ENCODE measurements at places on chromosomes 5 and 9.

DNA sequence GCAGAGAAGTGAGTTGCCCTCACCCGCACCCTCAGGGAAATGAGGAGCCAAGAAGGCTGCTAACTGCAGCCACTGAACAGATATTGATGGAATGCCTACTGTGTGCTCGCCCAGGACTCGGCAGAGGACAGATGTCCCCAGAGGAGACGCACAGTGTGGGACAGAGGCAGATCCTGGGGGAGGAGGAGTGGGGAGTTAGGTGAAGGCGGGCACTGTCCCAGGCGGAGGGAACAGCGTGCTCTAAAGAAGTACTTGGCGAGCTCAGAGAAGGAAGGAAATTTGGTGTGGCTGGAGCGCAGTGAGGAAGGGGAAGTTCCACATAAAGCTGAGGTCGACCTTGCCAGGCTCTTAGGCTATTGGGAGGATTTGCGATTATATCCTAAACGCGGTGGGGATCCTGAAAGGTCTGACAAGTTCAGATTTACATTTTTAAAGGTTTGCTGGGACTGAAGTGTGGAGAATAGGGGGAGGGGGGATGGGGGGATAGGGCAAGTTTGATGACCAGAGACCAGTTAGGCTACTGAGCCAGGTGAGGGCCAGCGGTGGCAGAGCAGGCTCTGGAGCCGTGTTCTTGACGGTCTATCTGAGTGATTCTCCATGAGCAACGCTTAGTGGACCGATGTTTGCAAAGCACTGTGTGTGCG is 23.6 kb upstream of the CERCAM start:
- DNase-seq, result no peak

DNA sequence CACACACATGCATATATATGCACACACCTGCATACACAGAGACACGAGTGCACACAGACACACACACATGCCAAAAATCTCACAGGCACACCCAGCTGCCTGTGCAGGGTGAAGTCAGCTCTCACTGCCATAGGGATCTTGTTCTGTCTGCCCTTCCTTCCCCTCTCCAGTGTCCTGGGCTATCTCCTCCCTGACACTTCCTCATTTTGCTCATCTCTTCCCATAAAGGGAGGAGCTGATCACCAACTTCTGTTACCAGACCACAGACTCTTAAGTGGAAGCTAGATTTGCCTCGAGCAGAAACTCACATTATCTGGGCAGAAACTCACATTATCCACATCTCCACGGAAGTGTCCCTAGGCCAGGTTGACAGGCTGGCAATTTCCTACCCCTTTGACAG is 28.7 kb downstream of the LCP2 start:
- no peak for DNase-seq

GRCh38 chr5:172453986-172454357 is 353 bp downstream of the SH3PXD2B start:
- DNase-seq, result no peak

DNA sequence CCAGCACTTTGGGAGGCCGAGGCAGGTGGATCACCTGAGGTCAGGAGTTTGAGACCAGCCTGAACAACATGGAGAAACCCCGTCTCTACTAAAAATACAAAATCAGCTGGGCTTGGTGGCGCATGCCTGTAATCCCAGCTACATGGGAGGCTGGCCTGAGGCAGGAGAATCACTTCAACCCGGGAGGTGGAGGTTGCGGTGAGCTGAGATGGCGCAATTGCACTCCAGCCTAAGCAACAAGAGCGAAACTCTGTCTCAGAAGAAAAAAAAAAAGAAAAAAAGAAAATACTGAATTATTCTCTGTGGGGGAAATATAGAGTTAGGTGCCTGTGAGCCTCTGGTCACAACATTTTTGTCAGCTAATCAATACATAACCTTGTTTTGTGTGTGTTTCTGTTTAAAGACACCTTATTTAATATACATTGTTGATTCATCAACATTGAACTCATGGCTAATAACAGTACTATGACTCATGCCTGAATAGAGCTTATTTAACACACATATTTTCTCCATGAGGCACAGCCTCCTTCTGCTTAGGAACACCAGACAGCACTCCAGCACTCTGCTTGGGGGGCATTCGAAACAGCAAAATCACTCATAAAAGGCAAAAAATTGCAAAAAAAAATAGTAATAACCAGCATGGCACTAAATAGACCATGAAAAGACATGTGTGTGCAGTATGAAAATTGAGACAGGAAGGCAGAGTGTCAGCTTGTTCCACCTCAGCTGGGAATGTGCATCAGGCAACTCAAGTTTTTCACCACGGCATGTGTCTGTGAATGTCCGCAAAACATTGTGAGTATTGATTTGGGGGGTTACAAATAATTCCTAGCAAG is at the start of gene IL31RA:
Gene IL31RA (plus strand): TSS at position 519 of the 836 bp plus-strand sequence. CDS start 214 bp downstream, at position 733.
- no peak for DNase-seq

DNA sequence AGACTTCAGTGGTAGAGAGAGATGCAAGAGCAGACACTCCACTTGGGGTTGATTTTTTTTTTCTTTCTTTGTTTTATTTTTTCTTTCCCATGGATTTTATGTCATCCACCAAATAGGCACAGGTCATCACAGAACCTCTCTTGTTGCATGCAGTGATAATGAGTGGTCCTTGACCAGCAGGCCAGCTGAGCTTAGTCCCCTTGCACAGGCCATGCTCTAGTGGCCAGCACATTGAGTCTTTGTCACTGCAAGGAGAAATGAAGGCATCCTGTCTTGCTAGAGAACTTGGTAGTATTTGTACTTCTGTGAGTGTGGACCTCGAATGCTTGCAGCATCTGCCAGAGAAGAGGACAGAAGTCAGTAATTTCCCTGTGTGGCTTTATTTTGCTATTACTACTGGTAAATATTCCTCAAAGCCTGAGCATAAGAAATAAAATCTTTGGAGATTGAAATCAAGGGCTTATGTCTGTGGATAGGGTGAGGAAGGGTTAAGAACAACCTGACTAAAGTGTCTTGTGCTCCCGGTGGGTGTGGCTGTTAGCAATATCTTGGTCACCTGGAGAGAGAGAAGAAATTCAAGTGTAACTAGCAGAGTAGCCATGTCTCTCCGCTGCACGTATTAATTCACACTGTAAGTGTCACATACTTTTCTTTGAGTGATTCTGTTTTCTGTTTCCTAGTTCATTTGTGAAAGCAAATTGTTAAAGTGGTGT is 45.3 kb upstream of the NCS1 start:
- DNase-seq, result no peak

DNA sequence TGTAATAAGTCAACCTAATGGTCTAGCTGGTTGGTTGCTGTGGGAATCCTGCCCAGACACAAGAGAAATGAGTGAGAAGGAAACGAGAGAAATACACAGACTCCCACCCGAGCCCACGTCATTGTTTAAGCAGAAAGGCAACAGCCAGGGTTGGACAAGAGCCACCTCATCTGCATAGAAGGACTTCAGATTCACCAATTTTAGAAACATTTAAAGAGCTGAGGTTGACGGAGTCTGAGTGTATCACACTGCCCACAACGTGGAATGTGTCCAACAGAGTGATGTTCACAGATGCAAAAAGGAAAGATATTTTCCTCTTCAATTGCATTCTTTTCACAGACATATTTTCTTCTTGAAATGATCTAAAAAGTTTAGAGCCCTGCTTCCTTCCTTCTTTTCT is 349.5 kb downstream of the AGTPBP1 start:
- no peak for DNase-seq

Data from HT-29 (cell line).